Stromal cell of bone marrow (primary cell): ENCODE measurements at places on chromosomes 7 and 10.
A peak's percentile ranks its signal among the peaks of the same experiment; 100 is the strongest.

DNA sequence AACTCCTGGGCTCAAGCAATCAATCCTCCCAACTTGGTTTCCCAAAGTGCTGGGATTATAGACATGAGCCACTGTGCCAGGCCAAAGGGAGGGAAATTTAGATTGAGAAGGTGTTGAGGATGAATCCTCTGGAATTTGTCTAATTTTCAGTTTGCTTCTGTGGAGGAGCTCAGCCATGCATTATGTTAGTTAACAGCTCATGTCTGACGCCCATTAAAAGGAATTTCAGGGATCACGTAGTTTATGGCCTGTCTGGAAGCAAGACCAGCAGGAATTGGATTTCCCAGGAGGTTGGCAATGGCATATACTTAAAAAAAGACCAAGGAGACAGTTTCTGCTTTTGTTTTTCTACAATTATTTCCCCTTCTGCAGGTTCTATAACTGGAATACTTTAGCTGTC, 165.7 kb downstream of the OTUD1 start:
- no peak for DNase-seq

- no peak for DNase-seq
Observed at GRCh38 chr10:90912174-90912573, 8.7 kb downstream of the ANKRD1 start.

DNA sequence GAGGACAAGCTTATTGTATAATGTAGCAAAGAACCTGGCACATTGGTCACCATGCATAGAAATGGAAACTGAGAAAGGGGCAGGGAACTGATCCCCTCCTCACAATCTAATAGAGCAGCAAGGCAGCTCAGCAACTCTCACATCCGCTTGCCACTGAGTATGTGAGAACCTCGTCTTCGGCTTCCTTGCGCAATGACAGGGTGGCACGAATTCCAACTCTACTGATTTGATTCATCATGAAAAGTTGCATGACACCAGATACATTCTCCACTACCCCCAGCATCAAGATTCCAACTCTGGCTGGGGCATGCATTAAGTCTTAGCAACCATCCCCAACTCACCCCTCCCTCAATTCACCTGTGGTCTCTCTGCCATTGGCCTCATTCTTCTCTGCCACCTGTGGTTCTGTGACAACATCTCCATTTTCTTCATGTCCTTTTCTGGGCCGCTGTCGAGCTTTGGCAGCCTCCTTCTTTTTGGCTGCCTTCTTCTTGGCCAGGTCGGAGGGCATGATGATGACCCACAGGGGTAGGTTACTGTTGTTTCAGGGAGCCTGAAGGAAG, 976 bp downstream of the ABCF2 start:
- no peak for DNase-seq

DNA sequence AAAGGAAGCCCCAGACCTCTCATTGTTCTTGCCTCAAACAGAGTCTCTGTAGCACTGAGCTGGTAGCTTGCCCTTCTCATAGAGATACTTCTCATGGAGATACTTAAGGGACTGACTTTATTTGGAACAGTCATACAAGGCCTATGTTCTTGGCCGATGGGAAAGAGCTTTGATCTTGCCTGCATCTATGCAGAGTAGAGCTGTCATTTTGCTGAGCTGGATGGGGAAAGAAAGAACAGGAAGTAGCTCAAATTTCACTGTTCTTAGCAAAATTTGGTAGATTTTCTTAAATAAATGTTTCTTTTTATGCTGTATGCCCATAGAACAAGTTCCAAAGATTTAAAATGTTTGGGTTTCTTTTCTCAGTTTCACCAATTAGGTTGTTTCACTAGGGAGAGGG, 119.3 kb upstream of the SEC61G start:
- DNase-seq = peak; percentile 25

DNA sequence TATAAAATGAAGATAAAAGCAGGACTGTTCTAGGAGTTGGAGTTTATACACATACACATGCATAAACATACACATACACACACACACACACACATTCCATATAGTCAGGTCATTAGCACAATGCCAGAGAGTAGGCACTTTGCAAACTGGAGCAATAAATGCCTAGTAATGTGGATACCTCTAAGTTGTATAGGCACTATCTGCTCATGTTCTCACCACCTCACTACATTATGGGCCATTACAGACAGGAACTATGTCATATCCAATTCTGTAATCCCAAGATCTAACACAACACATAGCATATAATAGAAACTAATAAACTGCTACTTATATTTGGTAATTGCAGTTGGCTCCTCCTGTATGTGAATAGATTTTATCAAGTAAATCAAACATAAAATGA, 115.6 kb downstream of the GRM8 start:
- no peak for DNase-seq

DNA sequence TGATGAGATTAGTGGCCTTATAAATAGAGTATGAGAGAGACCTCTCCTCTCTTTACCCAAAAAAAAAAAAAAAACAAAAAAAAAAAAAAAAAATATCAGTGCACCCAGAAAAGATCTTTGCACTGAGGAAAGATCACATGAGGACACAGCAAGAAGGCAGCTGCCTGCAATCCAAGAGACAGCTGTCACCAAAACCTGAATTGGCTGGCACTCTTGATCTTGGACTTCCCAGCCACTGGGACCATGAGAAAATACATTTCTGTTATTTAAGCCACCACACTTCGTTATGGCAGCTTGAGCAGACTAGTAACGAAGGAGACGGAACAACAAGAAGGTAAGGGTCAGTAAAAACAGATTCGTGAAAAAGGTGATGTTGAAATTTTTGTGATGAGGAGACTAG, 47.0 kb downstream of the TMEM106B start:
- no peak for DNase-seq

DNA sequence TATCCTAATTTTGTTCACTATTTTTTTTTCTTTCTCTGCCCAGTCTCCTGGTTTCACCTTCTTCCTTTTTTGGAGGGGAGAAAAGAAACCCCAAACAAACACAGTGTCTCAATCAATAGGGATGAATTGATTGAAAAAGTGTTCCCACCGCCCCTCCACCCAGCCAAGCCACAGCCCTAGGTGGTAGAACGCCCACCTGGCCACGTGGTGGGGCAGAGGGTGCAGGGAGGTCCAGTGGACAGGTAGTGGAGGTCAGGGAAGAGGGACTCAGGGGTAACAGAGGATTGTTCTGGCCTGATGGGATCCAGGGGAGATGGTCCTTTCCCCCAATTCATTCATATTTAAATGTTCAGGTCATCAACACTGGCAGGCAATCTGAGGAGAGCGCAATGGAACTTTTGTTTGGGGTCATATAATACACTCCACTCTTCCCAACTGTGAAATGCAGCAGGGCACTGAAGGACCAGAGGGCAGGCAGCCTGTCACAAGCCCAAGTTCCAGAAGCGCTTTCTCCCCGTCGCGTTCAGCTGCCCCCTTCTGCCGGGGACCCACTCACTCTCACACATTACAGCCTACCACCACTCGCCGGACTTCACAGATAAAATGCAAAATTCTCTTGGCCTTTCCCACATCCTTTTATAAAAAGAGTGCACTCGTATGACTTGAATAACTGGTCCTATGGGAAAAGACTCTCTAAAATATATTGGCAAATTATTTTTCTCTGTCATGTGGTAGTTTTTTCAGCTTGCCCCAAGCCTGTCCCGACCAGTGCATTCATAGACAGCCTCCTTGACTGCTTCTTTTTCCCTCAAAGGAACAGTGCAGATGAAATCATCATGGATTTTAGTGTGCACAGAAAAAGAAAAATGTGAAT, 1.6 kb downstream of the INHBA start:
- no peak for DNase-seq

- DNase-seq = no peak
Observed at GRCh38 chr7:102049765-102050164, 232.3 kb downstream of the CUX1 start.

- DNase-seq = no peak
Observed at GRCh38 chr10:59618666-59619065, 91.0 kb downstream of the SLC16A9 start.

GRCh38 chr7:159102681-159103381, 41.8 kb downstream of the VIPR2 start:
- no peak for DNase-seq

GRCh38 chr10:128958834-128959690, 508.0 kb upstream of the MGMT start:
- no peak for DNase-seq

GRCh38 chr7:119967221-119967620, 305.8 kb upstream of the KCND2 start:
- DNase-seq = no peak

- no peak for DNase-seq
Observed at GRCh38 chr7:128422037-128422436, 12.3 kb upstream of the IMPDH1 start.

- no peak for DNase-seq
Observed at GRCh38 chr10:132534391-132535064, 3.1 kb upstream of the INPP5A start.

- DNase-seq = no peak
Observed at GRCh38 chr7:142123184-142123583, 11.7 kb downstream of the MGAM2 start.
